Body of pancreas (tissue), 4 donors: ENCODE measurements at places on chromosomes 5 and 9.

- DNase-seq = peak; percentile 82
Measured at GRCh38 chr5:110726249-110727024, at the start of gene TMEM232. TMEM232 (minus strand) TSS chr5:110726671; CDS start chr5:110667352, 59,319 bp downstream.

GRCh38 chr9:77764894-77765780 lies 117.0 kb upstream of the GNA14 start:
- no peak for DNase-seq

DNA sequence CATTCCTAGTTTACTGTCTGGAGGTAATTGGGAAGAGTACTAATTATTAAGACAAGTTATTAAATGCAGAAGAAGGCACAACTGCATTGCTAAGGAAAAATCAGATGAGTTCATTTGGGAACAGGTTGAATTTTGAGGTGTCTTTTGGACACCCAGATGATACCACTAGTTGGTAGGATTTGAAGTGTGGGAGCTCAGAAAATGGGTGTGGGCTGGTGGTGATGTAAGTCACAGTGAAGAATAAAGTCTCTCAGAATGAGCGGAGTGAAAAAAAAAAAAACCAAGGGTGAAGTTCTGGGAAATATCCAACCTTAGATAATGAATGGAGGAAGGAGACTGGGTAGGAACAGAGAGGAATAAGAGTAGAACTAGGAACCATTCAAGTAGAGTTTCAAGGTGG lies 35.6 kb upstream of the MYORG start:
- DNase-seq = no peak

GRCh38 chr5:1008451-1009358 lies at the start of gene NKD2:
NKD2 (plus strand) TSS chr5:1008802; CDS start chr5:1009058, 256 bp downstream.
- DNase-seq = no peak

DNA sequence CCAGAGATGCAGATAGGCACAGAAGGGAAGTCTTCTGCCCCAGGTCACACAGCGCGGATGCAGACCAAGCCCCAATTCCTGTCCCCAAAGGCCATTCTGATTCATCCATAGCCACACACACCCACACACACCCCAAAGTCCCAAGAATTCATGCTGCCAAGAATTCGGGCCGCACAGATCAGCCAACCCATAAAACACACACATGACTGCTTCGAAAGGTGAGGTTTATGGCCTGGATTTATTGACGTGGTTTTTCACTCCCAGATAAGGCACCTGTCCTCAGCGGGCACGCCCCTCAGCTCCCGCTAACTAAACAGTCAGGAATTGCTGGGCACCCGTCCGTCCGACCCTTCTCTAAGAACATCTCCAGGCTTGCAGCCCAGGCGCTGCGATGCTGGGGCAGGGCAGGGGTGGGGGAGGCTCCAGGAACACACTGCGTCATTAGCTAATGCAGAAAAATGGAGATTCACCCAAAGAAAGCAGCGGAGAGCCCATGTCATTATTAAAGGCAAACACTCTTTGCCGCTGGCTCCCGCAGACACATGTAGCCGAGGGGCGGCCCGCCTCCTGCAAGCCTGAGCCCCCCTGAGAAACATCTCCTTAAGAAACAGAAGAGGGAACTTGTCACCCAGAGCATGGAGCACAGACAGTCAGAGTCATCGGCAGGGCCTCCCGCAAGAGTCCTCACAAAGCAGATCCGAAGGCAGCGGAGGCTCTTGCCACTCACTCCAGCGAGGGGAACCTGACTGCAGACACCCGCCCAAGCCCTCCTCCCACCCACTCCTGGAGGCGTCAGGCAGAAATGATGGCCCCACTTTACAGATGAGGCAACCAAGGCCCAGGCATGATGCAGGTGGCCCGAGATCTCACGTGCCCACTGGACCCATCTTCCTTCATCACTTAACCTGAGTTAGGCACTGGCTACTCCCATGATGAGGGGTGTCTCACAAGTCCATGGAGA lies 19.9 kb downstream of the VAV2 start:
- peak; percentile 35 for DNase-seq
